ENCODE measurements at places on chromosomes 4 and X.
A peak's percentile ranks its signal among the peaks of the same experiment; 100 is the strongest.

DNA sequence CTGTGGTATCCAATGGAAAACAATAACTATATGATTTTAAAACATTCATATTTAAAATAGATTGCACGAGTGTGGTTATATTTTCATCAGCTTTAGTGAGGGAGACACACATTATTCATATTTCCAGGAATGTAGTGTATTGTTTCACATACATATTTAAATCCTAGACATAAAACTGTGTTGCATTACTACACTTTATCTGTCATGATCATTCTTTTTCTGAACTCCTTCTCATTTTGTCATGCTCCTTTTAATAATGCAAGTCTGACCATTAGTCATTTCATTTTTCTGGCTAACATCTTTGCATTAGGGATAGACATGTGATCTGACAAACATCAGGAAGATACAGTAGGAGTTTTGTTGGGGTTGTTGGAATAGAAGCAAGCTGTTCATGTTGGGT lies 1382.7 kb downstream of the PCDH7 start:
- no peak for DNase-seq

GRCh38 chrX:153736071-153736820 lies 11.6 kb downstream of the ABCD1 start:
- DNase-seq: no peak

GRCh38 chr4:168585168-168586091 lies 88.6 kb downstream of the PALLD start:
- peak; percentile 74 for DNase-seq

GRCh38 chr4:1763550-1764080 lies 29.5 kb upstream of the FGFR3 start:
- no peak for DNase-seq

DNA sequence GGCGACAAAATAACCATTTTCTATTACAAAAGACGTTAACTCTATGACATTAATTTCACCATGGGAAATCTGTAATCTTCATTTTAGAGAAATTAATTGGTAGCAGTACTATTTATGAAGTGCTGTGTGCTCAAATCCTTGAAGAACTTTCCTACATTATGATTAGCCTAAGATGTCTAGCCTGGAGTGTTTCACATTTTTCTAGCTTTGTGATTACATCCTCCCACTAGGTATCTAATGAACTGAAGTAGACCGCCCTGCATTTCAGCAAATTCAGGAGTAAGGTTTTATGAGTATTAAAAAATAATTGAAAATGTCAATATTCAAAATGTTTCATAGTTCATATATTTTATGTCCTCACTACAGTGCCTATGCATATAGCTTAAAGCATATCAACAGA lies 713.1 kb downstream of the CCSER1 start:
- DNase-seq: no peak

DNA sequence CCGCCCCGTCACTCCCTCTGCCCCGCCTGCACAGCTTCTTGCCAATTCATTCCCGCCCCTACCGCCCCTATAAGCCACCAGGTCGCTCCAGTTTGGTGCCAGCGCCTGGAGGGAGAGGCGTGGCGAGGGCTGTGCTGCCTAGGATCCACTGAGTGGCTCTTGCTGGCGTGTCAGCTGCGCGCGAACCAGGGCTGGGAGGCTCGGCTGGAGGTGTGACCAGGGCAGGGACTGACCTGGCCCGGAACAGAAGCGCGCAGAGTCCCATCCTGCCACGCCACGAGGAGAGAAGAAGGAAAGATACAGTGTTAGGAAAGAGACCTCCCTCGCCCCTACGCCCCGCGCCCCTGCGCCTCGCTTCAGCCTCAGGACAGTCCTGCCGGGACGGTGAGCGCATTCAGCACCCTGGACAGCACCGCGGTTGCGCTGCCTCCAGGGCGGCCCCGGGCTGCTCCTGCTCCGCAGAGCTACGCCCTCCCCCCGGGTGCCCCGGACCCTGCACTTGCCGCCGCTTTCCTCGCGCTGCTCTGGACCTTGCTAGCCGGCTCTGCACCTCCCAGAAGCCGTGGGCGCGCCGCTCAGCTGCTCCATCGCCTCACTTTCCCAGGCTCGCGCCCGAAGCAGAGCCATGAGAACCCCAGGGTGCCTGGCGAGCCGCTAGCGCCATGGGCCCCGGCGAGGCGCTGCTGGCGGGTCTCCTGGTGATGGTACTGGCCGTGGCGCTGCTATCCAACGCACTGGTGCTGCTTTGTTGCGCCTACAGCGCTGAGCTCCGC lies at the start of gene GPR78:
TSS of gene GPR78 (plus strand) at position 72 of the 773 bp plus-strand sequence. CDS start at position 663, 591 bp downstream.
- DNase-seq: peak; percentile 86

- no peak for DNase-seq
Measured at GRCh38 chrX:113289503-113289902, 448.9 kb upstream of the AMOT start.

GRCh38 chrX:134794692-134795091 lies 136.4 kb upstream of the PLAC1 start:
- DNase-seq: no peak

- no peak for DNase-seq
Measured at GRCh38 chr4:99207911-99208718, 10.9 kb downstream of the ADH6 start.
